A549 treated with GW870086 at 1 μM for 4 hours (cell line): ENCODE measurements at places on chromosomes 4 and X. TPM values are rescaled to one million over a fixed set of nuclear protein-coding genes. Genes with fewer than 3 reads are reported as not detected.

Gene FATE1
- total RNA-seq = not detected in 5 replicates

Gene SOD3
- not detected in 5 replicates for total RNA-seq

Gene C4orf46
- 7.1 to 9.6 TPM (median 8.6 TPM) in 5 replicates for total RNA-seq

Gene CXCL6
- total RNA-seq = not detected in 5 replicates

Gene ADGRL3
- 0.02 TPM in 1 of 5 replicates, not detected in the others for total RNA-seq

Gene PITX2
- total RNA-seq = 0.73 to 1.5 TPM (median 1.3 TPM) in 5 replicates

Gene GPR119
- total RNA-seq = not detected in 5 replicates

Gene FGFR3
- 1.2 to 3.1 TPM (median 2.8 TPM) in 5 replicates for total RNA-seq
